ENCODE measurements at places on chromosomes 4 and X.

- no peak for DNase-seq
Measured at GRCh38 chr4:4225915-4226605, 669 bp downstream of the OTOP1 start.

DNA sequence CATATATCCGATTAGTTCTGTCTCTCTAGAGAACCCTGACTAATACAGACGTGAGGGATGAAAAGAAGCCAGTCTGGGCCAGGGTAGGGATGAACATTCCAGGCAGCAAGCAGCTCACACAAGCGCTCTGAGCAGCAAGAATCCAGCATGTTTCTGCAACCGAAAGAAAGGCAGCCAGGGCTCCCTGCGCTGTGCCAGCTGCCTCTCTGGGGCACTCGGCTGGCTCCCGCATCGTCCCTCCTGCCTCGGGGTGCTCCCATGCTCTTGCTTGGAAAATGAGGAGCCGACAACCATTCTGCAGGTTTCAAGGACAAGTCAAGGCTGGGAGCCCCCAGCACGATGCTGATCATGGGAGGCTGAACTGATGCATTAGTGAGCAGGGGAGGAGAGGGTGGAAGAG lies 7.0 kb downstream of the JAKMIP1 start:
- no peak for DNase-seq

- DNase-seq: no peak
Measured at GRCh38 chr4:78659264-78659663, 107.7 kb downstream of the ANXA3 start.

GRCh38 chr4:26325191-26325590 lies 4.4 kb downstream of the RBPJ start:
- no peak for DNase-seq

DNA sequence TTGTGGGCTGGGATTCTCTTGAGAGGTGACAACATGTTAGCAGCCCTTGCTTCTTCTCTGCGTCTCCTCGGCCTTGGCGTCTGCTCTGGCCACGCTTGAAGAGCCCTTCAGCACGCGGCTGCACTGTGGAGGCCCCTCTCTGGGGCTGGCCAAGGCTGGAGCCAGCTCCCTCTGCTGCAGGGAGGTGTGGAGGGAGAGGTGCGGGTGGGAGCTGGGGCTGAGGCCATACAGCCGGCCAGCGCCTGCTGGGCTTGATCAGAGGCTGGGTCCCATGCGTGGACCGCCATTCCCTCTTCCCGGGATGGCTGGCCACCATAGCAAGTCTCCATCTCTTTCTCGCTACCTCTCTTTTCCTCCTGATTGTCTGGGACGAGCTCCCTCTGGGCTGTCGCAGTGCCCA lies 539.0 kb downstream of the PCDH7 start:
- DNase-seq: no peak

DNA sequence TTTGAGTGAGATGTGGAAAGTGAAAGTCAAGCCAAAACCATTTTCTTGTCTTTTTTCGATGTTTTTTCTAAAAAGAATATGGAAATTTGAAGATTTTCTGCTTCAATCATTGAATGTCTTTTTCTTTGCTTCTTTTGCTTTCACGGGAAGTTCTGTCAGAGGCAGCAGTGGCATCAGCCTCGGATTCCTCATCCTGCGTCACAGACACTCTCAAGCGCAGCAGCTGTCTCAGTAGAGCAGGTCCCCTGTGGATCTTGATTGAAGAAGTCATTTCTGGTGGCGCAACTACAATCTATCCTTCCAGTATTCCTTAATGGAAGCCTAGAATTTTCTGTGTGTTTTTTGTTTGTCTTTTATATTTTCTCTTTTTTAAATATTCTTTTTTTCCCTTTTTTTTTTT lies 52.7 kb upstream of the NEIL3 start:
- no peak for DNase-seq

DNA sequence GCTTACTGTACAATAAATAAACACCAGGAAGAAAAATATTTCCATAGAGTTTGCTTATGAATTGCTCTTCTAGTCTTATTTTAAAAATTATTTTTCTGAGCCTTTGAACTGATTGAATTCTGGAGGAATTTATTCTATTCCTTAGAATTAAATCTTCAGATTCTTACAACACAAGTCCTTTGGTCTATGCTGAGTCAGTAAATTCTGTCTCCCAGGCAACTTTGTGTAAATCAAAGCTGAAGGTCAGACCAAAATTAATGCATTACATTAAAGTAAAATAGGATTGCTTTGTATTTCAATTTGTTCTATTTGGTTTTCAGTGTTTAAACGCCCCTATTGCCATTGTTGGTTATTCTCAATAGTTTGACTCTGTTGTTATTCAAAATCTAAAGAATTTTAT lies 26.8 kb upstream of the STPG2 start:
- DNase-seq: no peak

- DNase-seq: no peak
Measured at GRCh38 chrX:56782791-56783449, 53.9 kb downstream of the NBDY start.

GRCh38 chr4:40629401-40630334 lies at the start of gene RBM47:
Gene RBM47 (minus strand): TSS chr4:40629864. CDS start chr4:40438893, 190,971 bp downstream.
- no peak for DNase-seq

All from epithelial cell of prostate (primary cell).